ENCODE measurements at places on chromosomes 3 and 15. TPM values are rescaled to one million over a fixed set of nuclear protein-coding genes. Genes with fewer than 3 reads are reported as not detected.

GRCh38 chr3:4821975-4822374, 157.3 kb upstream of the BHLHE40 start:
- H3K4me1 ChIP-seq = peaks cover 76% of the 10 kb centered on the region
- peak; percentile 83 for DNase-seq
- peak overlapping the region; percentile 92 for H3K27ac ChIP-seq
- H3K4me3 ChIP-seq = no peak overlapping the region

- H3K4me1 ChIP-seq = peaks cover 9% of the 10 kb centered on the region
- no peaks in the 10 kb centered on the region for H3K27me3 ChIP-seq
- no peak overlapping the region for H3K27ac ChIP-seq
- peaks cover 9% of the 10 kb centered on the region for H3K36me3 ChIP-seq
These were observed 94.2 kb downstream of the FMN1 start for GRCh38 chr15:33100314-33100713.

DNA sequence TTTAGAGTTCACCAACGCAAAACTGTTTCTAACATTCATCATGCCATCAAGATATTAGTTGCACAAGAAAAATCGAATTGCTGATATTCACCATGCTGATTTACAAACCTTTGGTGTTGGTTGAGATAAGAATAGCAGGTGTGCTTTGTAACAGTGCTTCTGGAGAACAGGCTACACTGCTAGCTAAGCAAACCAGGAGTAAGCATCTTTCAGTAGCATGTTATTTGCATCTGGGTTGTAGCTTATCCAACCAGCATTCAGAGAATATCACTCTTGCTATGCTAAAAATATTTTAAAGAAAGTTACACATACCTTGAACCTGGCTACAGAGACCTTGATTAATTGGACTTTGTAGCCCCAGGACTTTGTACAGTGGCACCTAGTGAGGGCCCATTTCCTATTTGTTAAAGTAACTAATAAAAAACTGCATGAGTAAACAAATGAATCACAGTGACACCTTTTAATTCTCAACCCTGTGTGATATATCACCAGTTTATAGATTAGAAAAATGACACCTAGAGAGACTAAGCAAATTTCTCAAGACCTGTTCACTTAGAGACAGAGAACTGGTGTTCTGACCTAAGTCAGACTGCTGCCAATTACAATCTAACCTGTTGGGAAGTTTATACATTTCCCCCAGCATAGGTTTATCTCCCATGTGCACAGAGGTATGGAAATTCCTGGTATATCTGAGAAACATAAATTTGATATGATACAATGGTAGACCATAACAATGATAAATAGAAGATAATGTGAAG, 435.5 kb upstream of the TGFBR2 start:
- no peaks in the 10 kb centered on the region for H3K27me3 ChIP-seq
- H3K4me3 ChIP-seq = no peak overlapping the region
- peaks cover 2% of the 10 kb centered on the region for H3K4me1 ChIP-seq

Gene FAM240A
- not detected for total RNA-seq

- no peak overlapping the region for H3K4me3 ChIP-seq
- DNase-seq = no peak
- H3K36me3 ChIP-seq = no peaks in the 10 kb centered on the region
These were observed 10.9 kb downstream of the ACSBG1 start for GRCh38 chr15:78223396-78224022.

DNA sequence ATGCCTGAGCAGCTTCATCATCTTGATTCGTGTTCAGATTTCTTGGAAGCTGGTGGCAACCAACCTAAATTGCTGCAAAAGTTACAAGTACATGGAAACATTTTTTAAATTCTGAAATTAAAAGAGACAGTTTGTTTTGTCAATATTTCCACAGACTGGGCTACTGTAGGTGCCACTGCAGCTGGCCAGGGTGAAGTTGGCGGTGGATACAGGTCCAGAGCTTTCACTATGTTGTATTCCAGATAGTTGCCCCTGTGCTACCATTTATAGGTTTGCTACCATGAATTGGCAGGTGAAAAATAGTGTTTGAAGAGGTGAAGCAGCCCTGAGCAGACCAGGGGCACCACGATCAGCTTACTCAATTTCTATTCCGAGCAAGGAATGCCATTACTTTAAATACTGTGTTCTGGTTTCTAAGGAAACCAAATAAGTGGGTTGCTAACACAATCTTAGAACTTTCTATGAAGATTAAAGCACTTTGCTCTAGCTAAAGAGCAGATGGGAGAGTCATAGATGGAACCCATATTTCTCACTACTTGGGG, 21.2 kb upstream of the SHC4 start:
- H3K4me1 ChIP-seq = no peaks in the 10 kb centered on the region
- no peak for DNase-seq
- no peak overlapping the region for H3K27ac ChIP-seq
- H3K36me3 ChIP-seq = no peaks in the 10 kb centered on the region

- H3K27me3 ChIP-seq = no peaks in the 10 kb centered on the region
- H3K4me3 ChIP-seq = no peak overlapping the region
- H3K4me1 ChIP-seq = peaks cover 24% of the 10 kb centered on the region
- H3K36me3 ChIP-seq = peaks cover 23% of the 10 kb centered on the region
- no peak for DNase-seq
These were observed 35.3 kb downstream of the TSPAN3 start for GRCh38 chr15:77035584-77035983.

DNA sequence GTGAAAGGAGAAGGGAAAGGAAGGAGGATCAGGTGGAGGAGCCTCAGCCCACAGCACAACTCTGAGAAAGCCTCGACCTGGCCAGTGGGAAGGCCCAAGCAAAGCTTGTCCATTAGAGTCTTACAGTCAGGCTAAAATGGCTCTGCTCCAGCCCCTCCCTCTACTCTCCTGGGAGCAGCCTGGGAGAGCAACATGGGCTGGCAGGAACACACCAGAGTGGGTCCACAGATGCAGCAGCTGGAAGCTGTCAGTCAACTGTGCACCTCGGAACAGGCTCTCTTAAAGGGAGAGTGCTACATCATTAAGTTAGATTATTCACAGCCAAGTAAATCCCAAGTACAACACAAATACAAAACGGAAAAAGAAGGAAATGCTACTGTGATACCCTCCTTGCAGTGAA, 98.0 kb upstream of the LIMD1 start:
- H3K4me1 ChIP-seq = peaks cover 26% of the 10 kb centered on the region
- no peaks in the 10 kb centered on the region for H3K27me3 ChIP-seq
- no peak for DNase-seq
- H3K36me3 ChIP-seq = peaks cover 31% of the 10 kb centered on the region
- peak overlapping the region; percentile 84 for H3K27ac ChIP-seq
- peak overlapping the region; percentile 41 for H3K4me3 ChIP-seq

GRCh38 chr3:169348929-169349621, 314.4 kb downstream of the MECOM start:
- H3K27me3 ChIP-seq = peaks cover 31% of the 10 kb centered on the region
- H3K36me3 ChIP-seq = no peaks in the 10 kb centered on the region
- H3K27ac ChIP-seq = no peak overlapping the region
- H3K4me1 ChIP-seq = peaks cover 3% of the 10 kb centered on the region
- no peak overlapping the region for H3K4me3 ChIP-seq

GRCh38 chr3:5205165-5205941, 17.8 kb downstream of the EDEM1 start:
- H3K4me3 ChIP-seq = no peak overlapping the region
- H3K36me3 ChIP-seq = peaks cover 8% of the 10 kb centered on the region
- no peak for DNase-seq
- no peaks in the 10 kb centered on the region for H3K27me3 ChIP-seq
- peaks cover 8% of the 10 kb centered on the region for H3K4me1 ChIP-seq
- no peak overlapping the region for H3K27ac ChIP-seq

Gene COL6A5
- total RNA-seq = not detected
